ENCODE measurements at places on chromosomes 2 and 18.
A peak's percentile ranks its signal among the peaks of the same experiment; 100 is the strongest.

- H3K36me3 ChIP-seq = no peaks in the 10 kb centered on the region
- DNase-seq = no peak
- H3K27ac ChIP-seq = no peak overlapping the region
- no peak overlapping the region for H3K4me3 ChIP-seq
These were observed 34.2 kb upstream of the KCNJ3 start for GRCh38 chr2:154664248-154664647.

GRCh38 chr2:75960472-75961009, 249.8 kb upstream of the GCFC2 start:
- H3K27ac ChIP-seq = no peak overlapping the region
- no peaks in the 10 kb centered on the region for H3K36me3 ChIP-seq
- no peak overlapping the region for H3K4me3 ChIP-seq
- no peak for DNase-seq

GRCh38 chr2:234536178-234536965, 39.5 kb upstream of the ARL4C start:
- H3K36me3 ChIP-seq = no peaks in the 10 kb centered on the region
- H3K27ac ChIP-seq = no peak overlapping the region
- H3K27me3 ChIP-seq = no peaks in the 10 kb centered on the region

DNA sequence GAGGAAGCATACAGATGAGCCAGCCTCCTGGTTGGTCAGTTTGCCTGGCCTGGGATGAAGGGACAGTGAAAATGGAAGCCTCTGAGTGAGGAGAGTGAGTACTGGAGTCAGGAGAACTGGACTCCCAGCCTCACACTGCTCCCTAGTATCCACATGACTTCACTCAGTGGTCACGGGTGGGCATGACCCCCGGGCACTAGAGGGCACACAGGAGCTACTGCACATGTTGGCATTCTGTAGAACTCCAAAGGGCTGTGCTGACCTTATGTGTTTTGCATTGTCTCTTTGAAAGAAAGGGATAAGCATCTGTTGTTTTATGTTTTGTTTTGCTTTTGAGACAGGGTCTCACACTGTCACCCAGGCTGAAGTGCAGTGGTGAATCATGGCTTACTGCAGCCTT, 23.7 kb downstream of the NCAPH start:
- H3K4me1 ChIP-seq = peaks cover 5% of the 10 kb centered on the region
- no peaks in the 10 kb centered on the region for H3K36me3 ChIP-seq
- no peaks in the 10 kb centered on the region for H3K27me3 ChIP-seq
- H3K27ac ChIP-seq = no peak overlapping the region
- no peak for DNase-seq
- no peak overlapping the region for H3K4me3 ChIP-seq

DNA sequence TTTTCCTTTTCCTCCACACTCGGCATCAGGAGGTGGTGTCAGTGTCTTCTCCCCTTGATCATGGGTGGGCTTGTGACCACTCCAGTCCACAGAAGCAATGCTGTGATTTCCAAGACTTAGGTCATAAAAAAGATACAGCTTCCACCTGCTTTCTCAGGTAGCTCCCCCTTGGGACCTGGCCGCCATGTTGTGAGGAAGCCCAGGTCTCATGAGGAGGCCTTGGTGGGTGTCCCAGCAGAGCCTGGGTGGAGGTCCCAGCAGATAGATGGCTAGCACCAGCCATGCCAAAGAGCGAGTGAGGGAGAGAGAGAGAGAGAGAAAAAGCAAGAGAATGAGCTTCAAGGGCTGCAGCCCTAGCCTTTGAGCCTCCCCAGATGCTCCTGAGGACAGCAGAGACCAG, 16.0 kb downstream of the SLC66A2 start:
- no peak overlapping the region for H3K4me3 ChIP-seq
- no peak for DNase-seq
- H3K27ac ChIP-seq = no peak overlapping the region

DNA sequence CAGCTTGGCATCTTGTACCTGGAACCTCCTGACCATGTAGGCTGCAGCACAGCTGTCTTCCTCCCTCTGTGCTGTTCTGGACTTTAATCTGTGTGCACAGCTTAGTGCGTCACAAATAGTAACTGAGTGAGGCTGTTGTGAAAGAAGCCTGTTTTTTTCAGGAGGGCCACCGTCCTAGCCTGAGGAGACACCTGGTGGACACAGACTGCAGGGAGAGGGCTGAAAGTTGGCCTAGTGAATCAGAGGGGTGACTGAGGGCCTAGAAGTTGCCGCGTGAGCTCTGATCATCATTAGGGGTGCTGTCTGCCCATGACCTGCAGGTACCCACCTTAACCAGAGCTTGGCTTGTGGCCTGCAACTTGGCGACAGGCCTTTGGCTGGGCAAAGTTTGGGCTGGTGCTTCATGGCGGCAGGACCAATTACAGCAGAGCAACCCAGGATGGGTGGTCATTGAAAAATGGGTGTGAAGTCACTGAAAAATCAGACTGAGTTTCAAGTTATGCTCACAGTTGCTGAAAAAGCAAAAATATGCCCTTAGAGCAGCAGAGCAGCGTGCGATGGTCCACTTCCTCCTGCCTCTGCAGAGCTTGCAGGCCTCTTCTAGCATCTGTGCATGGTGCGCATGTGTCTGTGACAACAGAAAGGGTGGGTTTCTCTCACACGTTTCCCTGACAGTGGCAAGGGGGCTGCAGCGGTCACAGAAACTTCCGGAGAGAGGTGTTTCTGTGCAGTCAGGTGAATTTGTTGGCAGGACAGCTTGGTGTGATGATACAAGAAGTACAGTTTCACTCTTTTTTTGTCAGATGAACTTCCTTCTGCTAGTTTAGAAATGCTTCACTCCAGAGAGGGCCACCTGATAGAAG, 9.6 kb downstream of the GDF7 start:
- H3K4me3 ChIP-seq = no peak overlapping the region
- H3K27me3 ChIP-seq = peaks cover 25% of the 10 kb centered on the region
- no peak for DNase-seq

- no peak for DNase-seq
- no peaks in the 10 kb centered on the region for H3K36me3 ChIP-seq
- H3K4me1 ChIP-seq = no peaks in the 10 kb centered on the region
- H3K4me3 ChIP-seq = no peak overlapping the region
- no peak overlapping the region for H3K27ac ChIP-seq
- no peaks in the 10 kb centered on the region for H3K27me3 ChIP-seq
These were observed 219.1 kb downstream of the WDPCP start for GRCh38 chr2:63369146-63369545.

DNA sequence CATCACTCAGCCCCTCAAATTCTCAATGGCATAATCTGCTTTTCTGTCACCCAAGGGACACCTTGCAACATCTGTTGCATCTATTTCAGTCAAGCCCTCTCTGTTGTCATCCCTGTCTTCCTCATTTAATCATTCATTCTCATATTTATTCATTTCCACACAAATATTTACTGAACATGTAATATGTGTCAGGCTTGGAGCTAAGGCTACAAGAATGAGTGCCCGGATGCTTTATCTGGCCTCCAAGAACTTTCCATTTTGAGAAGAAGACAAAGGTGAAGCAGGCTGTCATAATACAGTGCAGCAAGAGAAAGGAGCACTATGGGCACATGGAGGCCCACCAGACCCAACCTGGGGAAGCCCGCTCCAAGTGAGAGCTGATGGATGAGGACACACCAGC, 15.6 kb downstream of the IL18RAP start:
- H3K4me1 ChIP-seq = no peaks in the 10 kb centered on the region
- no peaks in the 10 kb centered on the region for H3K27me3 ChIP-seq
- H3K36me3 ChIP-seq = no peaks in the 10 kb centered on the region
- no peak for DNase-seq

GRCh38 chr2:186637497-186637800, 47.6 kb downstream of the ITGAV start:
- DNase-seq = no peak
- no peaks in the 10 kb centered on the region for H3K27me3 ChIP-seq
- no peak overlapping the region for H3K4me3 ChIP-seq
- H3K27ac ChIP-seq = no peak overlapping the region
- peaks cover 7% of the 10 kb centered on the region for H3K36me3 ChIP-seq

DNA sequence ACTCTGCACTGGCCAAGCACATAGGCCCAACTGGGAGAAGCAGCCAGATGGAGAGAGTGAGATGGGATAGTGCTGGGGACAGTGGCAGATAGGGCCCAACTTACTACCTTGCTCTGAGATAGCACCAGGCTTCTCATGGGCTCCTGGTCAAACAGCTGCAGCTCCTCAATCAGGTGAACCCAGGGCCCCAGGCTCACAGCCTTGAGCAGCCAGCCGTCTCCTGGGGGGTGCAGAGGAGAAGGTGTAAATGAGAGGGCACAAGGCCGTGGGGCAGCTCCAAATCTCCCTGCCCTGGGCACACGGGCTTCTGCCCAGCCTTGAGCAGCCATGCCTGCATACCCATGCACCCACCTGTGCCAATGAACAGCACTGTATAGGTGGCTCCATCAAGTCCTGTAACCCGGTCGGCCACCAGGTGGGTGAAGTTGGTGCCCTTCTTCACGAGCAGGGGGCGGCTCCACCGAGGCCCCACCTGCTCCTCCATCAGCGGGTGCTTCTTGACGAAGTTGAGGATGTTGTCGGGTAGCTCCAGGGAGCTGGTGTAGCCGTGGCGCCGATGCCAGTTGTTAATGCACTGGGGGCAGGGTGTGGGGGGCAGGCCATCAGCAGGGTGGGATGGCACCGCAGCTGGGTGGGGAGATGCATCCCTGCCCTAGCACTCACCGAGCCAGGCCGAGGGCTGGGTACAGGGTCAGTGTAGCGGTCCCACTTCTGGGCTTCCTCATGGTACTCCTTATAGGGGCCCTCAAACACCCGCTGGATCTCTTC, 5.9 kb upstream of the ANKRD39 start:
- no peaks in the 10 kb centered on the region for H3K4me1 ChIP-seq
- H3K4me3 ChIP-seq = no peak overlapping the region
- H3K27ac ChIP-seq = no peak overlapping the region
- peaks cover 22% of the 10 kb centered on the region for H3K36me3 ChIP-seq

GRCh38 chr2:174659069-174659900, 61.7 kb upstream of the WIPF1 start:
- H3K4me3 ChIP-seq = no peak overlapping the region
- no peaks in the 10 kb centered on the region for H3K36me3 ChIP-seq
- no peak for DNase-seq
- H3K27me3 ChIP-seq = no peaks in the 10 kb centered on the region

GRCh38 chr2:45699032-45699658, 47.7 kb downstream of the PRKCE start:
- no peak for DNase-seq
- H3K4me3 ChIP-seq = no peak overlapping the region
- H3K27ac ChIP-seq = no peak overlapping the region
- no peaks in the 10 kb centered on the region for H3K4me1 ChIP-seq
- no peaks in the 10 kb centered on the region for H3K27me3 ChIP-seq
- H3K36me3 ChIP-seq = no peaks in the 10 kb centered on the region

GRCh38 chr18:22399949-22400348, 17.8 kb downstream of the CTAGE1 start:
- no peak for DNase-seq
- no peaks in the 10 kb centered on the region for H3K4me1 ChIP-seq
- no peak overlapping the region for H3K4me3 ChIP-seq
- no peaks in the 10 kb centered on the region for H3K36me3 ChIP-seq
- no peak overlapping the region for H3K27ac ChIP-seq

GRCh38 chr18:9681217-9681616, 26.9 kb upstream of the RAB31 start:
- H3K4me1 ChIP-seq = peaks cover 4% of the 10 kb centered on the region
- no peak for DNase-seq
- no peaks in the 10 kb centered on the region for H3K36me3 ChIP-seq
- H3K4me3 ChIP-seq = no peak overlapping the region
- H3K27me3 ChIP-seq = no peaks in the 10 kb centered on the region

DNA sequence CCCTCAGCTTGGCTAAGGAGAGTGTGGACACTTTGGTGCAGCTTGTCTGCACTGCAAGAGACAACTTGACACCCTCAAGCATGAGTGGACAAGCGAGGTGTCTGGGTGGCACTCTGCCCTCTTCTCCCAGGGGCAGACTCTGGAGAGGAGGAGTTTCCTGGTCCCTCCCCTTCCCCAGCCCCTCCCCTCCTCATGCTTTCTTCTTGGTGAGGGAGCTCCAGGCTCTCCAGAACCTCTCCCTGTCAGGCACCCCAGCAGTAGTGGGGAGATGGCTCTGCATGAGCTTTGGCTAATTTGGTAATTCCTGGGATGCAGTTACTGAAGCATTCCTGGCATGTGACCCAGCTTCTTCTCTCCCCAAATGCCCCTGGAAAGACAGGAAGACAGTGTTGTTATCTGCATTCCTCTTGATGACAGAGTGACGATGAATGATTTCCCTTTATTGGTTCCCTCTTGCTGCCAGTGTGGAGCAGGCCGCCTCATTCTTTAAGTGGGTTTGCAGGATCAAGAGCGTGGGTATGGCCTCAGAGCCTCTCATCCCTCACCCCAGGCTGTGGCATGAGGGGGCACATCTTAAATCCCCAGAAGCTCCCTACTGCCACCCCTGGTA, 89.2 kb downstream of the STPG4 start:
- peak; percentile 46 for DNase-seq
- no peaks in the 10 kb centered on the region for H3K27me3 ChIP-seq

- DNase-seq = no peak
- H3K4me1 ChIP-seq = no peaks in the 10 kb centered on the region
- no peak overlapping the region for H3K4me3 ChIP-seq
- H3K27me3 ChIP-seq = no peaks in the 10 kb centered on the region
- H3K36me3 ChIP-seq = no peaks in the 10 kb centered on the region
These were observed 15.8 kb upstream of the BOD1L2 start for GRCh38 chr18:57131101-57131500.

- H3K27me3 ChIP-seq = no peaks in the 10 kb centered on the region
- no peaks in the 10 kb centered on the region for H3K4me1 ChIP-seq
- H3K27ac ChIP-seq = no peak overlapping the region
These were observed 38.9 kb downstream of the INO80C start for GRCh38 chr18:35458677-35459441.

DNA sequence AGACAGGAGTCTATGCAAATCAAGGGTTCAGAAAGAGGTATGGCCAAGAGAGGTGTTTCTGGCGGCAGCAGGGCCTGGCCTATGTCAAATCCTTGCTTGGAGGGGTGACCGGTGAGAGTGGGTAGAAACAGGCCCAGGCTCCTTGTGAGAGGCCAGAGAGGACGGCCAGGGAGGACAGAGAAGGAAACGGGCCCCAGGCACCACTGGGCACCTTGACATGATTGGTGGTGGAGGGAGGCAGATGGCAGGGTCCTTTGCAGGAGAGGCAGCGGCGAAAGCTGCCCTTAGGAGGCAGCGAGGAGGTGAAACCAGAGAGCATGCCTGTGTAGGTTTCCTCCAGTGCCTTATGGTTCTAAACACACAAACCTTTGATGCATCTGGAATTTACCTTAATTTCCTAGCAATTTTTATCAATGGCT, 6.2 kb downstream of the RAMP1 start:
- no peak overlapping the region for H3K27ac ChIP-seq
- no peak overlapping the region for H3K4me3 ChIP-seq
- H3K4me1 ChIP-seq = no peaks in the 10 kb centered on the region
- DNase-seq = peak; percentile 52
- no peaks in the 10 kb centered on the region for H3K36me3 ChIP-seq

GRCh38 chr2:43764086-43764705, 9.6 kb upstream of the DYNC2LI1 start:
- DNase-seq = no peak
- H3K27ac ChIP-seq = peak overlapping the region; percentile 21
- no peaks in the 10 kb centered on the region for H3K27me3 ChIP-seq
- no peaks in the 10 kb centered on the region for H3K4me1 ChIP-seq
- H3K4me3 ChIP-seq = no peak overlapping the region
- H3K36me3 ChIP-seq = no peaks in the 10 kb centered on the region

- H3K4me1 ChIP-seq = no peaks in the 10 kb centered on the region
- no peak for DNase-seq
- no peaks in the 10 kb centered on the region for H3K27me3 ChIP-seq
- H3K4me3 ChIP-seq = no peak overlapping the region
- no peaks in the 10 kb centered on the region for H3K36me3 ChIP-seq
These were observed 42.0 kb downstream of the AFTPH start for GRCh38 chr2:64565949-64566710.
